Stimulated activated CD8-positive, alpha-beta memory T cell treated with anti-CD3 and anti-CD28 coated beads, Interleukin-7, amount 100 ng/mL, for 4 hours (primary cell): ENCODE measurements at places on chromosomes 1 and 21.

GRCh38 chr1:14254251-14254650 is 344.2 kb upstream of the KAZN start:
- DNase-seq, result no peak

DNA sequence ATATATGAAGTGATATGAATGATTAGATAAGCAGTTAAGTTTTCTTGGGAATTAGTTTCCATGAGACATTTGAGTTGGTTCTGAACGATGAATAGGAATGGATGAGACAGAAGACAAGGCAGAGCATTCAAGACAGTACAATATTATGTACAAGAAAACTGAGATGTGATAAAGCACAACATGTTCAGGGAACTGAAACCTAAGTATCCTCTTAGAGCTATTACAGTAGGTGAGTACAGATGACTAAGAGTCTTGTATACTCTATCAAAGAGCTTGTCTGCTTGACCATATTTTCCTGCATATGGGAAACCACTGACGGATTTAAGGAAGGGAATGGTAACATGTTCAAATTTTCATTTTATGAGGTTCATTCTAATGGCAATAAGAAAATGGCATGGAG is 61.6 kb downstream of the NME7 start:
- DNase-seq, result no peak

GRCh38 chr1:199546323-199546722 is 481.2 kb upstream of the NR5A2 start:
- DNase-seq, result no peak

DNA sequence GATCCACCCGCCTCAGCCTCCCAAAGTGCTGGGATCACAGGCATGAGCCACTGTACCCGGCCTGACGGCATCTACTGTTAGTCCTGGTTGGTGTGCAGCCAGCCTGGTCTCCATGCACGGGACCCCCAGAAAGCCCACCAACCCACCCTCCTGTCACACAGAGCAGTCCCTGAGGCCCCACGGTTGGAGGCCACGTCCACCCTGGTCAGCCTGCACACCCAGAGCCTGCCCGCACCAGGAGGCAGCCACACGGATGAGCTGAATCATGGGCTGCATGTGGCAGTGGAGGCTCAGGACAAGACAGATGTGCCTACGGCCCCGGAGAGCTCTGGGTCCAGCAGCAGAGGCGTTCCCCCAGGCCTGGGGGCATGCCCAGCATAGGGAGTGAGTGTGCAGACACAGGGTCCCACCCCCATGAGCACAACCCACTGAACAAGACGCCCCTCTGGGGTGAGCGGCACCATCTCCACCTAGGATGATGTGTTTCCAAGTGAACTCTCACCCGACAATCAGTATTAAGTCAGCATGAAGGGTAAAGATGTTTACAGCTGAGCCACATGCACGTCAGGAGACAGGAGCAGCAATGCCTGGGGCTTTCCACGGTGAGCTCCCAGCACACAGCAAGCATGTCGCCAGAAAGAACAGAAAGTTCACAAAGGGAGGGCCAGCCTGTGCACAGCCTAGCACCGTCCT is 102.1 kb downstream of the WDR4 start:
- DNase-seq, result no peak

GRCh38 chr1:94280541-94280940 is 43.2 kb upstream of the ARHGAP29 start:
- DNase-seq, result no peak

DNA sequence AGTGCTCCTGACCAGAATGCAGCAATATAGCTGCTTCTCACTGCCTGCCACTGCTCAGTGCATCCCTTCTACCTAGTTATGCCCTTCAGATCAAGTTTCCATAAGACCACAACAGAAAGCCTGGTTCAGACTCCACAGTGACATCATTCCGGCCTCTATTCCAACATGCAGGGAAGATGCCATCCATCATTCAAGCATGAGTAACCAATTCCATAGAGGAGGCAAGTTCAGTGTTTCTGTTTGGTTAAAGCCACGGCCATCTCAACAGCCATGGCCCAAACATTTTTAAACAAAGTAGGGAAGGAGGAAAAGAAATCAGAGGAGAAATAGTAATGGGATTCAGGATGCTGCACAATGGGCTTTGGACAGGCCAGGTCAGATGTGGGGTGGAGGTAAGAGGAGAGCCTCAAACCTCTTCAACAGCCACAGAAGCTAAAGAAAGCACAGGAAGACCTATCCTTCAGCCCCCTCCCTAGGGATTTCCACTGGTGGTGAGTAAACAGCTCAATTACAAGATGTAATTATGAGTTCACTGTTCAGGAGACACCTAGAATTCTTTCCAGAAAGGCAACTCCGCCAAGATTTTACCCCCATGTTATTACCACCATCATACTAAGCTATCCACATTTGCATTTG is 484.9 kb downstream of the SETD4 start:
- DNase-seq, result no peak

GRCh38 chr1:179318491-179318890 is 24.9 kb downstream of the SOAT1 start:
- no peak for DNase-seq

- no peak for DNase-seq
Measured at GRCh38 chr1:53080769-53081168, 18.8 kb downstream of the PODN start.

- DNase-seq, result no peak
Measured at GRCh38 chr1:43531906-43532584, 1.4 kb downstream of the PTPRF start.

DNA sequence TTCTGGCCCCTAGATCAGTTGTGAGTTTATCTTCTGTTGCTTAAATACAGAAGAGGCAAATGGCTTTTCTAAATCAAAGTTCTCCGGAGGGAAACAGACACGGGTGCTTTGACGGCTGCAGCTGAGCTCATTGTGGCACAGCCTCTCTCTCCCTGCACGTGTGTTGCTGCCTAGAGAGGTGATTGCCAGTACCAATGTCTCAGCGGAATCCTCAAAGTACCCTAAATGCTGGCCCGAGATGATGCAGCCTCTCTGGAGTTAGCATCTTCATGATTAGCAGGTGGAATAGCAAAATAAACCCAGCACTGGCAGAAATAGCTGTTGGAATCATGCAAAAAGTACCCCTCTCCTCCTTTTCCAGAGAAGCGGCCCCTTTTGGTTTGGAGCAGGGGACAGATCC is 192.2 kb downstream of the PRDM2 start:
- DNase-seq, result no peak

- no peak for DNase-seq
Measured at GRCh38 chr1:54698346-54698745, 17.3 kb upstream of the TTC4 start.

DNA sequence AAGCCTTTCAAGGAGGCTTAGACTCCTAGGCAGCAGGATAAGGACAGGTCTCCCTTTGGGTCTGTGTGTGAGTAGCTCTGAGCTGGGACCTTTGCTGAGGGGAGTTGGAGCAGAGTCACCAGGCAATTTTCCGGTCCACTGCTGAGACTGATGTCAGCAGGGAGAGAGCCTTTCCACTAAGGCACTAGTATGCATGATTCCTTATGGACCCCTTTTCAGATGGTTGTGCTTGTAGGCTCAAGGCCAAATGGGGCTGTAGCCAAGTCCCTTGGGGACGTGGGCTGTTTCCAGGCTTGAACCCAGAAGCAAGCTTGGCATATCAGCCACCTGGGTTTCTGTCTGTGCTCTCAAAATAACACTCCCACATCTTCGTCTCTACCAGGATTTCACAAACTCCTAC is 73.0 kb downstream of the CCDC18 start:
- no peak for DNase-seq

DNA sequence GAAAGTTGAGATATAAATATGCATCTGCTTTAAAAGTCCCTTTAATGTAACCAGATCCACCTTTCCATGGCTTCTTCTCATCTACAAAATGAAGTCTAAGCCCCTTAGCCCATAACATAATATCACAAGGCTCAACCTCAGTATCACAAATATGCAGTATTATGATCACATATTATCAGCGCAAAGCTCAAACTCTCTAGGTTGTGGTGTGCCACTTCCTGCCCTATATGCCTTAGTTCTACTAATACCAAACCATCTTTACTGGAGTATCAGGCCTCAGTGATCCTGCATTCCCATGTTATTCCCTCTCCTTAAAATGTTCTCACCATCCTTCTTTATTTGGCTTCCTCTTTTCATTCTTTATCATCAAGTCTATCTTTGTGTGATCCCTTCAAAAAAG is 301.8 kb downstream of the NEGR1 start:
- no peak for DNase-seq

DNA sequence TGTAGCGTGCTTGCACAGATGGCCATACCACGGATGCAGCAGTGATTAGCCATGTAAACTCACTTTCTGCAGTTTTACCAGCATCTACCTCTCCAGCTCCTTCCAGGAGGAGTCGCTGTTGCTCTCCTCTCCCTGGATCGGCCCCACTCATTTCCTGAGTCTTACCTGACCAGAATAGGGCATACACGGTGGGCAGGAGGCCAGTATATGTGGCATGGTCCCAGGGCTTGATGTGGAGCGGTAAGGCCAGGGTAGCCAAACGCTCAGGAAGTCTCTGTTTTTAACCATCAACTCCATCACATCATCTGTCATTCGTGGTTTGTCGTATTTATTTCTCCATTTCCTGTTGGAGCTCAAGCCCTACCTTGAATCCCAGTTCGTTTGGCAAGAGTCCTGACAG is 163.4 kb upstream of the USP24 start:
- no peak for DNase-seq

DNA sequence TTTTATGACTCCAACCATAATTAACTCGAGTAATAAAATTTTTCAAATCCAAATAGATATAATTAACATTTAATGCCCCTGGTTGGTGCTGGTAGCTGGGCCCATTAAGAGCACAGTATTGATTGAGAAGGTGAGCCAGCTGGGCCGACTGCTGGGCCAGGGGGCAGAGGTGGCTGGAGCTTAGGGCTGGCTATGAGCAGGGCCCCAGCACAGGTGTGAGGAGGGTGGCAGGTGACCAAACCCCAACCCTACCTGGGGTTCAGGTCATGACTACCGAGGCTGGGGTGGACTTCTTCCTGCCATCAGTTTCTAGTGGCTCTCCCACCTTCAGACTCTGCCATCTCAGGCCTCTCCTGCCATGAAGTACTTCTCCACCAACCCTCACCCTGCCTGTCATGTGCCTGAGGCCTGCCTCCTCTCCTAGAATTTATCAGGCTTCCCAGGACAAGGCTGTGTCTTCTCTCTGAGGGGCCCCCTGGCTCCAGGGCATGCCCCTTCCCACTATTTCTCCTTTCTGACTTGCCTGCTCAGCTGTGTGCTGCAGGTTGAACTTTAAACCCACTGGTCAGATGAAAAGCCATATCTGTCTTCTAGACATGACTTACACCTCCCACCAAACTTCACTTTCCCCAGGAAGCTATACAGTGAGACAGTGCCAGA is 85.6 kb downstream of the TMEM53 start:
- DNase-seq, result no peak
